Aorta (tissue), 5 donors: ENCODE measurements at places on chromosomes 5 and 9.
A peak's percentile ranks its signal among the peaks of the same experiment; 100 is the strongest.

DNA sequence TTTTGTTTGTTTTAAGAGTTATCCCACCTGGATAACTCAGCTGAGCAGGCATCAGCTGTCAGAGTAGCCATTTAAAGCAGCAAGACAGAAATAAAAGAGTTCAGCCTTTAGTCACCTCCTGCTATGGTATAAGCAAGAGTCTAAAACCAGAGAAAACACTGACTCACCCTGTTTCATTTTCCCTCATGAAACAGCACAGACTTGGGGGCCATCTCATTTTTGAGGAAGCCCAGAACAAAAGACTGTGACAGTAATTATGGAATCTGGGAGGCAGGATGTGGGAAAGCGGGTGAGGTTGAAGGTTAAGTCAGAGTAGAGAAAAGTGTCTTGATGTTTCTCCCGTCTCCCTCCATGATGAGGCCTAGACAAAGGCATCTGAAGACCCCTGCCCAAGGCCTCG is 90.2 kb upstream of the FAM174A start:
- peak; percentile 42 for DNase-seq

DNA sequence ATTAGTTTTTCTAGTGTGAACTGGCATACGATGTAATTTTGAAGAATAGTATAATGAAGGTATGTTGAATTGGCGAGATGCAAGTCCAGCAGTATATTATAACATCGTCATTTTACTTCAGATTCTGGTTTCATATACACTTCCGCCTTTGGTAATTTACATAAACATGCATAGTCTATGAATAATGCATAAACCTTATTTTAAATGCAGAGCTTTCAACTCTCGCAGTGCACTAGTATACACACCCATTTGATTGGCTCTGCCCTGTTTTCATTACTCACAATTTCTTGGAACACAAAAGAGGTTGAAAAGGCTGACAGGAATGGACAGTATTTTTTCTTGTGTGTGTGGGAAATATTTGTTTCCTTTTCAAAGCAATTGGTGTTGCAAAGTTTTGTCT is 128.9 kb upstream of the CCNH start:
- no peak for DNase-seq

GRCh38 chr9:34362614-34363214 is 14.0 kb downstream of the MYORG start:
- no peak for DNase-seq

- no peak for DNase-seq
These were observed 914 bp upstream of the CD72 start for GRCh38 chr9:35618854-35619799.

- DNase-seq = no peak
These were observed 118.5 kb upstream of the CACNA1B start for GRCh38 chr9:137759117-137759516.

DNA sequence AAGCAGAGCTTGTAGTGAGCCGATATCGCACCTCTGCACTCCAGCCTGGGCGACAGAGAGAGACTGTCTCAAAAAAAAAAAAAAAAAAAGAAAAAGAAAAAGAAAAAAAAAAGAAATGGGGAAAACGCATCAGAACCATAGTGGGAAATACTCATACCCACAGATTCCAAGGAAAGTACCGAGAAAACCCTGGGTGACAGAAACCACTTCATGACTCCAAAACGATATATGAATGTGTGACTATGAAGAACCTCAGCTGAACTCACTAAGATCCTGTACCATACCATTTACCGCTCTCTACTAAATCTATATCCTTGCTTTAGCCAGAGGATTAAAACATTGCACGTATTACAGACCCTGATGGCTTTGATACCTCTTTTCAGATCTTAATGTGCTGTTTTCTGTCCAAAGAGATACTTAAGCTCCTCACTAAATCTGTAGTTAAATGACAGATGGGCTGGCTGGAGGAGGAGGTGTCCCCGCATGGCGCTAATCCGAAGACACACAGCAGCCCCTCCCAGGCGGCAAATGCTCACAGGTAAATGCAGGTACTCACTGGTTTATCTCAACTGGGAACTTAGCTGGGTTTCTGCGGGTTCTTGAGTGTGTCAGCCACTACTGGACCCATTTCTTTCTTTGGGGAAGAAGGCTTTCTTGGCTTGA is 2.8 kb downstream of the LPCAT1 start:
- peak; percentile 37 for DNase-seq

- no peak for DNase-seq
These were observed 1387.7 kb downstream of the MAT2B start for GRCh38 chr5:164893071-164893470.
